ENCODE measurements at places on chromosomes 2 and 18.
A peak's percentile ranks its signal among the peaks of the same experiment; 100 is the strongest.

GRCh38 chr2:52794581-52794980 lies 973.0 kb upstream of the CHAC2 start:
- no peak for DNase-seq

GRCh38 chr2:66173645-66174044 lies 261.3 kb upstream of the MEIS1 start:
- DNase-seq: no peak

- peak; percentile 99 for DNase-seq
Measured at GRCh38 chr2:152421521-152422370, 86.8 kb downstream of the FMNL2 start.

DNA sequence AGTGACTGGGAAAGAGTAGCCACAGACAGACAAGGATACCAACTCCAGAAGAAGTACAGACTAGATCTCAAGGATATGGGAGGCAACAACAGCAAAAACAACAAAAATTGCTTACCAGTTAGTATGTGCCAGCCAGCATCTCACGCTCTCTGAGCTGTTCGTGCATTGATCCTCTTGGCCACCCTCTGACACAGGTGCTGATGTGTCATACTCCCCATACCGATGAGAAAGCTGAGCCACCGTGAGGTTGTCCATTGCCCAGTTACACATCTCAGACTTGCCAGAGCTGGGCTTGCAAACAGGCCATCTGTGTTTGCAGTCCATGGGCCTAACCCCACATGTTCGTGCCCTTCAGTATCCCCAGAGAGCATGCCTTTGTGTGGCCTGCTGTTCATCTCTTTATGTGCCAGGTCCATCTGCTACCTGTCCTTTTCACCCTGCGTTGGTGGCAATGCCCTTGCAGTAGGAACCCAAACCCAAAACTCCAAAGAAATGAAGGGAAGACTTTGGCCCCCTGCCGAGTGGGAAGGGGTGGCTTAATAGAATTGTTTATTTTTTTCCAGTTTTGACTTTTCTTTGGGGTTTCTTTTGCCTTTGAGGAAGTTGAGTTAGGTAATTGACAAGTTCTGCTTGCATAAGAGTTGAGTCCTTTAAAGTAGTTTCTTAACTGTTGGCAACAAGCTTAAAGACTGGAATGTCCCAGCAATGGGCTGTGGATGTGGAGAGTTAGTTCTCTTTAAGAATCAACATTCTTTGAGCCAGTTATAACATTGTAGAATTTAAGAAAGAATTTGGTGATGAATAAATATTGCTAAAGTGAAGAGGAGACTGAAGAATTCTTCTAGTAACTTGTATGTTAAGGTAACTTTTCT lies 46.7 kb downstream of the LYPD6B start:
- peak; percentile 53 for DNase-seq

DNA sequence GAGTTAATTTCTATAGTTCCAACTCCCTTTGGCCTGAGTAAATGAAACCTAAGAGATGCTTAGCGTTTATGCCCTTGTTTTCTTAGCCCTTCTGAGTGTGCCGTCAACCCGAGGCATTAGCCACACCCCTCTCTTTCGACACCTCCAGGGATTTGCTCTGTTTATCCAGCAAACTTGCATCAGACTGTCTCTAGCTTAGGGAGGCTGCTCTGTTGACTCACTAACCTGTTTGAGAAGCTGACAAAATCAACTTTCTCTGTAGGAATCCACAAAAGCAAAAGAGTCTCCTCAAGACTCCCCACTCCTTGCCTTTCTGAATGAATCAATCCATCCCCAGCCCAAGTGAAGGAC lies 317.6 kb downstream of the TNS1 start:
- DNase-seq: peak; percentile 93

DNA sequence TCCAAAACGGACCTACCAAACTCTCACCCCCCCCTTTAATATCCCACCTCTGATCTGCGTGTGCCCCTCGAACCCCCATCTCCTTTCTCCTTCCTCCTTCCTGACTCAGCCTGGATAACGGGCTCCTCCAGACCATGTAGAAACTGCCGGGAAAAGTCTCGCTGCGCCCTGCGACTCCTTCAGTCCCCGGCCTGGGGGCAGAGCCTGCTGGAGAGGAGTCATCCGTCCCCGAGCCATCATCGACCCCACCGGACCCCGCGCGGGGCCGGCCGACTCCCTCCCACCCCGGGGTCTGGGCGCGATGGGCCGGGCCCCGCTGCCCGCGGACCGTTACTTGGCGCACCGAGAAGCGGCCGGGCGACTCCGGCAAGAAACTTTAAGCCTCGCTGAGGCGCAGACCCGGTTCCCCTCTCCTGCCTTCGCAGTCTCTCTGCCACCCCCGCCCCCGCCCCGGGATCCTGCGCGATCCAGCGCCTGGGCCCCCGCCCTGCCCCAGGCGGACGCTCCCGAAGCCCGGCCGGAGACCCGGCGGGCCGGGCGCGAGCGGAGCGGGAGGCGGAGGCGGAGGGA lies 3.4 kb downstream of the ZEB2 start:
- DNase-seq: no peak

- DNase-seq: no peak
Measured at GRCh38 chr2:203550266-203550665, 15.2 kb upstream of the RAPH1 start.

- DNase-seq: no peak
Measured at GRCh38 chr2:185384822-185385560, 353.6 kb upstream of the FSIP2 start.

DNA sequence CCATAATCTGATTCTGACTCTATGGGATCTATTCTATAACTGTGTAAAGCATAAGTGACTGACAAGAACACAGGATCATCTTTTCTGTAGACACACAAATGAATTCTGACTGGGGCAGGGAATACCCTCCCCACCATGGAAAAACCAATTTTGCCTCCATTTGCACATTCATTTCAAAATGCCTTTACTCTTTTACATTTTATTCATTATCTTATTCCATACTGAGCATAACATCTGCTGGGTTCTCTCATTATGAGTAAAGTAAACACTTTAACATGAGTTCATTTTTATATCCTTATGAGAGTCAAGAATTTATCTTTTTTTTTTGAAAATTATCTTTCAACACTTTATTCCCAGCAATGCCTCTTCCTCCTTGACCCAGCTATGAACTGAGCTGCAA lies 163.5 kb downstream of the RNF152 start:
- DNase-seq: no peak

- DNase-seq: peak; percentile 82
Measured at GRCh38 chr18:493986-494983, 6.2 kb downstream of the COLEC12 start.

- no peak for DNase-seq
Measured at GRCh38 chr2:24402242-24403097, 42.1 kb upstream of the ITSN2 start.

DNA sequence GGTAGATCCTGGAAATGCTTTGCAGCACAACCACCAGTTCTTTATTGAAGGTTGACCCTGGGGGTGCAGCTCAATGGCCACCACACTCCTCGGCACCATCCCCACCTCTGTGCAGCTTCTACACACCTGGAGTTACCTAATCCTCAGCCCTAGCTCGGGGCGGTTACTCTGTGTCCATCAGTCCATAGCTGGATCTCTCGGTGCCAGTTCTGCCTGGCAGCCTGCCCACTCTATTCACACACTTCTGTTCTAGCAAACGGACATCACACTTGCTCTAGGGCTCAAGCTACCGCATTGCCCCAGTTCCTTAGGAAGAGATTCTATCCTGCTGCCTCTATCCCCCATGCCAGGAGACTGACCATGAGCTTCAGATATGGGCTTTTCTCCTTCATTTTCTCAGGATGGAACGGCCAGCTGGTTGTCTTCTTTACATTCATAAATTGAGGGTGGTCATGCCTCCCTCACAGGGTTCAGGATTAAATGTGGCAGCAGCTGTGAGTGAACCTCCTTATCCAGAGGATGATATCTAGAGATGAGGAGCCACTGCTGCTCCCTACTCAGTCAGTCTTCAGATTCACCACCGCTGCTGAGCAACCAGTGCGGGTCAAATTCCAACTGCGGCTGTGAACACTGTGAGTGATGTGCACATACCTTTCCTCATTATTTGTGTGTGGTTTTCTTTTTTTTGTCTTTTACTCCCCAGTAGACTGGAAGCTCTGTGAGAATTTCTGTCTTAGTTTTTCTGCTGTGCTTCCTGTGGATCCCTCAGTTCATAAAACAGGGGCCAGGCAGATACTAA lies 66.9 kb upstream of the TRIB2 start:
- no peak for DNase-seq

- no peak for DNase-seq
Measured at GRCh38 chr2:85758361-85759256, 4.8 kb downstream of the ATOH8 start.

GRCh38 chr2:234451852-234452625 lies 44.8 kb downstream of the ARL4C start:
- peak; percentile 92 for DNase-seq

DNA sequence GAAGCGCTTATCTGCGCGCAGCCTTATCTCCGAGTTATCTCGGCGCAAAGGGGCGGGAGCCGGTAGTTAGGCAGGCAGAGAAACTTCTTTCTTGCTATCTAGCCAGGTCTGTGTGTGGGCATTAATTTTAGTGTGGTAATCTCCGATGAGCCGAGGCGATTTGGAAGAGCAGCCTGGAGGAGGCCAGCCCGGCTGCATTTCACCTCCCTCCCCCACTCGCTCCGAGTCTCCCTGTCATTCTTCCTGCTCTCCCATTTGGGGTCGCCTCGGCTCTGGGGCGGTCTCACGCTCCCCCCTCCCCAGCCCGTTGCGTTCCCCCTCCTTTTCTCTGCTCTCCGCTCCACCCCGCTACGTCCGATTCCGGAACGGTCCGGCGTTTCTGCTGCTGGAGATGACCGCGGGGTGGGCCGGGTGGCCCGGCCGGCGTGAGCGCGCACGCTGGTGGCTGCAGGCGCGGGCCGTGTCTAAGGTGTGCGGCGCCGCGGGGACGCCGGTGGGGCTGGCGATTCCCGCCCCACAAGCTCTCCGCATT lies 566 bp downstream of the GATA6 start:
- no peak for DNase-seq

DNA sequence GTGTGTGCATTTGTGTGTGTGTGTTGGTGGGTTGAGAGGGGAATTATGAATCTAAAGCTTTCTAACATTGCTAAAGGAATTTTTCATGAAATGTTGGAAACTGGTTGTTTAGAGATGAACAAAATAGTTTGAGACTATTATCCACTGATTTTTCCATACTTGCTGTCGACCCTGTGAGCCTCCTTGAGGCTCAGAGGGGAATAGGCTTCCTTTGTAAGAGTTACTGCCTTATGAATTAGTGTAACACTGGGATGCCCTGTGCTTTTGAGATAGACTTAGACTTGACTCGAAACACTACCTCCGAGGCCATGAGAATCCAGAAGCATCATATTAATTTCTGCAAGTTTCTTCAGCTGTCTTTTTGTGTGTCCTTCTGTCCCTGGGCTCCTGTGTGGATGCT lies 37.9 kb downstream of the AQP4 start:
- no peak for DNase-seq
